Activated T-cell treated with anti-CD3 and anti-CD28 coated beads, Interleukin-2, amount 50 U/mL, for 1 hour (primary cell): ENCODE measurements at places on chromosomes 13 and 19.

DNA sequence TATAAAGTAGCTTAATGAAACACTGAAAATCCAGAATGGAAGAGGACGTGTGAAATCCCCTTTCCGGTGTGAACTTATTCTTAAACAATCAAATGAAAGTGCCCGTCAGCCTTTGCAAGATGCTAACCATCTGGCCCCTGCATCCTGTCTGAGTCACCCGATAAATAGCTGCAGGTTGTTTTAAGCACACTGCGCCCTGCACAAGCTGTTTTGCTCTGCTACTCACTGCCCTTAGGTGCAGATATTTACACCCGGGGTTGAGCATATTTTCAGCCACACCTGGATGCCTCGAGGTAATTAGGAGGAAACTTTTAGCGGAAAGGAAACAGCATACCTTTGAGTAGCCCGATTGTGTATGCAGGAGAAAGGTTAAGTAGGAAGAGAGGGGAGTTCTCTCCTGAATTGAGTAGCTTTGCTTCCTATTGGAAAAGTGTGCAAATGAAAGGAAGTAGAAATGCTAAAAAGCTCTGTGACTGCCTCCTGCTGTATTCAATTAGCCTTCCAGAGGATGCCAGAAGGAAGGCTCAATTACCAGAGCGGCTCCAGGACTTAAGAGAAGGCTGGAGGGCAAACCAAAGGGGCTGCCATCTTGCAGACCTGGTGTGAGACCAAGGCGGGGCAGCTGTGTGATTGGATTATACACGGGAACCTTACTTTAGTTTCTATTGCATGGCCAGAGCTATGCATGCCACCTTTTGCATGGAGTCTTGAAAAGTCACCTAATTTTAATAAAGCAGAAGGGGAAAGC, 42.5 kb downstream of the IRS2 start:
- DNase-seq = no peak

GRCh38 chr19:6417713-6418561, 6.7 kb downstream of the KHSRP start:
- no peak for DNase-seq

DNA sequence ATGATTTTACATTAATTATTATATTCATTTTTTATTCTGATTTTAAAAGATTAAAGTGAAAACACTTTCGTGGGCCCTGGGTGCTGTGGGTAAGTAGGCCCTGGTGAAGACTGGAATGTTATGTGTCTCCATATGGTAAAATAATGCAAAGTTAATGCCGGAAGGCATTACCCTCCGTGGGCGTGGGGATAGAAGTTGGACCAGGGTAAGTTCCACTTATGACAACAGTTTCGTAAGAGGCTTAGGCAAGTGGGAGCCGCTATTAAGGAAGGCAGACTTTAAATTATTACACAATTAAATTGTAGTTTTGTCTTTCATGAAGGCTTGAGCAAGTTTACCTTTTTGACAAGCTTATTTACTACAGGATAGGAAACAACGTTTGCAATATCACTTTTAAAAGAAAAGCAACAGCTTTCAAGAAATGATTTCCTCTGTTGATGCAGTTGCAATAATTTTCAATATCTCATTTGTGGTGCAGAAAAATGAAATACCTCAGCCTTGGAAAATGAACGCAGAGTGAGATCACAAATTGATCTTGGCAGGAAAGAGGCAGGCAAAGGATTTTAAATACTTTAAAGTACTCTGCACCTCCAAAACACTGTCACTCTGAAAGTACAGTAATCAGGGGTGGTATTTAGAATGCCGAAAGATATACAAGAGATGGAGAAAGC, 310.6 kb downstream of the DCT start:
- no peak for DNase-seq

DNA sequence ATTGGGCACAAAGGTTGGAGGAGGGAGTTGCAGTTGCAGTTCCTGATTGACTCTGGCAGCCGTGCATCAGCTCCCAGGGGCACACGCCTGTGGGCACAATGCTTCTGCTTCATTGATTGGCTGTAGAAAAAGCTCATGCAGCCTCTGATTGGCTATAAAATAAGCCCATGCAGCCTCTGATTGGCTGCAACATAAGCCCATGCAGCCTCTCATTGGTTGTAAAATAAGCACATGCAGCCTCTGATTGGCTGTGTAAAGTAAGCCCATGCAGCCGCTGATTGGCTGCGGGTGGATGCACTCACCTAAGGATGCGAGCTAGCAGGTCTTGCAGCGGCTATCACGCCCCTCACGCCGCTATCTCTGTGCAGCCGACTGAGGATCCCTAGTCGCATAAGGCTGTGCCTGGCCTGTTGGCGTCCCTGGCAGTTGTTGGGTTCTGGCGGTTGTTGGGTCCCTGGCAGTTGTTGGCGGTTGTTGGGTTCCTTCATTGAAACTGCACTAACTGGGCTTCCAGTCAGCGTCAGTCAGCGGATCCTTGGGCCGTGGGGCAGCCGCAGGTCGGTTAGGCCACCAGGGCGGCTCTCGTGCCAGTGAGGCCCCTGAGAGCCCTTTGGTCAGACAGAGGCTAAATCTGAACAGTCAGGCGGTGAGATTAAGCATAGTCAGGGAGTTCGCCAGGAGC, at the start of gene SIGLECL1:
Gene SIGLECL1, plus strand, starts transcription at position 295 of the 682 bp plus-strand sequence. CDS start 12,993 bp downstream, outside the sequence.
- no peak for DNase-seq

GRCh38 chr19:13138916-13139198, 11.3 kb downstream of the STX10 start:
- DNase-seq = no peak

DNA sequence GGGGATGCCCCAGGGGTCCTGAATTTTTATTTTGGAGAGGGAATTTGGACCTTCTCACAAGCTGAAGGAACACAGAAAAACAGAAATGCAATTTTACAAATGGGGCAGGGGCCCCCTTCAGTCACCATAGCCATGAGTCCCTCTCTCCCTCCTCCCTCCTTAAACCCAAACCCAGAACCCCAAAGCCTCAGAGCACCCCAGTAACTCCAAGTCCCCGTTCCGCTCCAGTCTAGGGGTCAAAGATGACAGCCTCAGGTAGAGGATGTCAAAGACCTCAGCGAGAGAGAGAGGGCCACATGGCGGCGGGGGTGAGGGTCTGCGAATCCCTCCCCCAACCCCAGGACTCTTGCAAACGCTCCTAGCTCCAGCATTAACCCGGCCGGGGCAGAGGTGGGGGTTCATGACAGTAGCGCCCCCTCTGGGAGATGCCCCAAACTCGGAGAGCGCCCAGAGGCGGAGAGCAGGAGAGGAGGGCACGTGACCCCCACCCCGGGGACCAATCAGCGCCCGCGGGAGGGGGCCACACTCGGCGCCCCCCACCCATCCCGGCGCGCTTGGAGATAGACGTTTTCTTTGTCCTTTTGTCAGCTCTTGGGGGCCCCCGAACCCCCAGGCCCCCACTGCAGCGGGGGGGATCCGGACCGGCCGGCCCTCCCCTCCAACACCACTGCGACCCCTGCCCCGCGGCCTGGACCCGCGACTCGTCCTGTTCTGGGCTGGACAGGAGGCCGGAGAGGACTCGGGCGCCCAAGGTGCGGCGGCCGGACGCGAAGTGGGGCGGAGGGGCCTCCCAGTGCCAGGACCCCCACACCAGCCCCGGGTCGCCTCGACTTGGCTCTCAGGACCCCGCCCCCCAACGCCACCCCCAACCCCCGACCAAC, 20.8 kb upstream of the SEMA6B start:
- DNase-seq = no peak

GRCh38 chr13:77716692-77717091, 19.2 kb downstream of the SLAIN1 start:
- DNase-seq = no peak

GRCh38 chr13:60412909-60413616, 16.0 kb downstream of the TDRD3 start:
- DNase-seq = no peak

GRCh38 chr13:85592211-85592610, 207.0 kb downstream of the SLITRK6 start:
- no peak for DNase-seq

DNA sequence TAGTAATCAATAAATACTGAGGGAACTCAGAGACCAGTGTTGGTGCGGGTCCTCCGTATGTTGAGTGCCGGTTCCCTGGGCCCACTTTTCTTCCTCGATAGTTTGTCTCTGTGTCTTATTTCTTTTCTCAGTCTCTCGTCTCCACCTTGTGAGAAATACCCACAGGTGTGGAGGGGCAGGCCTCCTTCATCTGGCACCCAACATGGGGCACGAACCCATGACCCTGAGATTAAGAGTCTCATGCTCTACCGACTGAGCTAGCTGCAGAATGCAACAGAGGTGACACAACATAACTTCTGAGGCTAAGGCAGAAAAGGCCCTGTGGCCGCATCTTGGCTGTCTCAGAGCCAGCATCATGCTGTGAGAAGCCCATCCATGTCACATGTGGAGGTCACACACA, 5.3 kb upstream of the ZNF613 start:
- DNase-seq = peak; percentile 18

DNA sequence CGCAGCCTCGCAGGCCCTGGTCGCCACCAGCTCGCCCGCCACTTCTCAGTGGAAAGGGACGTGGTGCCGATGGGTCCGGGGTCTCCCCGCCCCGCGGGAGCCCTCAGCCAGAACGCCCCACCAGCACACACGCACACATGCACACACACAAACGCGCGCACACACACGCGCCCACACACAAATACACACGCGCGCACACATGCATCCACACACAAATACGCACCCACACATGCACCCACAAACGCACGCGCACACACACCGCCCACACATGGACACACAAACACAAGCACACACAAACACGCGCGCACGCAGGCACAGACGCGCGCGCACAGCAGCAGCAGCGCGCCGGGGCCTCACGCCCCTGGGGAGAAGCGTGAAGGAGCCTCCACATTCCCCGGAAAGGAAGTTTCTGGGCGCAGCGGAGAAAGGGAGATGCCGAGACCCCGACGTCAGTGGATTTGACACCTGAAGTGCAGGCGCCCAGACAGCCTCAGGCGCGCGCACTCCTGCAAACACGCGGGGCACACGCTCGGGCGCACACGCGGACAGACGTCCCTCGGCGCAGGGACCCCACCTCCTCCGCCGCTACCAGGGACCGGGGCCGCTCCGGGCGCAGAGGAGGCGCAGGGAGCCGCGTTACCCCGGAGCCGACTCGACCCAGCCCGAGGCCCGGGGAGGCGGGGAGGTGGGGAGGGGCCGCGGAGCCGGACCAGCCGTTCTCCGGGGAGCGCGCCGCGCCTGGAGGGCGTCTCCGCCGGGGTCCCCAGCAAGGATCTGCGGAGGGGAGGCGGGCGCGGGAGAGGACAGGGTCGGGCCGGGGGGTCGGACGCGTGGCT, 622 bp downstream of the RASA3 start:
- peak; percentile 56 for DNase-seq

- DNase-seq = no peak
Measured at GRCh38 chr19:50547385-50548190, 20.6 kb downstream of the LRRC4B start.

DNA sequence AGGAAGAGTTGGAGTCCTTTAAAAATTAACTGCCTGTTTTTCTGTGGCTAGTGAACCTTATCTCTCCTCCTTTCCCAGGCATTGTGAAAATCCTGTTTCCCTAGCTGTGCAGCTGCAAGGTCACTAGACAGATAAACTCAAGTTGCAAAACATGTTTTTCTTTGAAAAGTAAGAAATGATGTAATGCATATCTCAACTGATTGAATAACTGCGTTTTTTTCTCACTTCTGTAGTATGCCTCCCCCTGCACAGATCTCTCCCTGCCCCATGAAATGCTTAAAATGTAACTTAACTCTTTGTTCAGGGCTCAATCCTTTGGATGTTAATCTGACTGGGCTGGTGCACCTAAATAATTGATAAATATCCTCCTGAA, 27.7 kb upstream of the CYSLTR2 start:
- no peak for DNase-seq

GRCh38 chr19:41500443-41500842, 57.5 kb downstream of the ERICH4 start:
- DNase-seq = no peak
